ENCODE measurements at places on chromosomes 12 and 14. TPM values are rescaled to one million over a fixed set of nuclear protein-coding genes. Genes with fewer than 3 reads are reported as not detected.

DNA sequence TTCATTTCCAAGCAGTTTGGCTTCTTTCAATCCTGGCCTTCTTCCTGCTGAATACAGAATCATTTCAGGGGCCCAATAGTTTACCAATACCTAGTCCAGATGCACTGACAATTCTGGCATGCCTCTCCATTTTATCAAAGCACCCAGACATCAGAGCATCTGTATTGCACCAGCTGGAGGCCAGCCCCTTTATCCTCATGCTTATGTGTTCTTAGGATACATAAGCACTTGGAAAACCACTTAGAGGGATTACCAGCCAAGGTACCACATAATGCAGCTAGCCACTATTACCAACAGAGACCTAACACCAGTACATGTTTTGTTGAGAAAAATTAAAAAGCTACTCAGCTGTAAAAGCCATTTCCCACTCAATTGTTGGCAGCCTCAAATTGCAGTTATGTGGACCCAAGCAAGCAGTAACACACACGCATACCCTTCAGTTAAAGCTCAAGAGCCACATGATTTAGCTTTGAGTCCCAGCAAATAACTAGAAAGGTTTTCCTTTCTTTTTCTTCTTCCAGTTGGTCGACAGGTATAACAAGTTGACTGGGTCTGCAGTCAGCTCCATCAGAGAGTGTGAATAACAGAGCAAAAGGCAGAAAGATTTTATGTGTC lies 263.8 kb downstream of the DIO2 start:
- DNase-seq: no peak

DNA sequence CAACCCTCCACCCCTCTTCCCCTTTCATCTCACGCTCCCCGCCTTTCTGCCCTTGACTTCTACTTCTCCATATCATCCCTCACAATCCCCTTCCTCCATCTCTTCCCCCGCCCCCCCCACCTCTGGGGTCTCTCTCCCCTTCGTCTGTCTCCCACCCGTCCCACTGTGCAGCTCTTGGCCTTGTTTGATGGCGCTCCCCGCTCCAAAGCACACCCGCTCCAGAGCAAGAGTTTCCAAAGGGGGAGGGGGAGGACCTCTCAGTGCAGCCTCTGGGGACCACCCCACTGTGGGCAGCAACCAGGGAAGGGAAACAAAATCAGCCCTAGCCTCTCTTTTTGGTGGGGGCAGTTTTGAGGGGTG lies 774 bp downstream of the CHGA start:
- DNase-seq: no peak

- no peak for DNase-seq
Observed at GRCh38 chr12:55445357-55445756, 1.5 kb downstream of the OR6C2 start.

- DNase-seq: no peak
Observed at GRCh38 chr12:42686514-42687172, 97.1 kb upstream of the PRICKLE1 start.

GRCh38 chr12:56785141-56785865 lies 22.2 kb downstream of the HSD17B6 start:
- DNase-seq: no peak

GRCh38 chr12:61524851-61525250 lies 735.4 kb upstream of the USP15 start:
- DNase-seq: no peak

- DNase-seq: no peak
Observed at GRCh38 chr12:14280921-14281320, 84.6 kb upstream of the ATF7IP start.

- no peak for DNase-seq
Observed at GRCh38 chr12:111105294-111105693, 184.9 kb upstream of the MYL2 start.

- no peak for DNase-seq
Observed at GRCh38 chr12:12254553-12254952, 12.3 kb downstream of the LRP6 start.

DNA sequence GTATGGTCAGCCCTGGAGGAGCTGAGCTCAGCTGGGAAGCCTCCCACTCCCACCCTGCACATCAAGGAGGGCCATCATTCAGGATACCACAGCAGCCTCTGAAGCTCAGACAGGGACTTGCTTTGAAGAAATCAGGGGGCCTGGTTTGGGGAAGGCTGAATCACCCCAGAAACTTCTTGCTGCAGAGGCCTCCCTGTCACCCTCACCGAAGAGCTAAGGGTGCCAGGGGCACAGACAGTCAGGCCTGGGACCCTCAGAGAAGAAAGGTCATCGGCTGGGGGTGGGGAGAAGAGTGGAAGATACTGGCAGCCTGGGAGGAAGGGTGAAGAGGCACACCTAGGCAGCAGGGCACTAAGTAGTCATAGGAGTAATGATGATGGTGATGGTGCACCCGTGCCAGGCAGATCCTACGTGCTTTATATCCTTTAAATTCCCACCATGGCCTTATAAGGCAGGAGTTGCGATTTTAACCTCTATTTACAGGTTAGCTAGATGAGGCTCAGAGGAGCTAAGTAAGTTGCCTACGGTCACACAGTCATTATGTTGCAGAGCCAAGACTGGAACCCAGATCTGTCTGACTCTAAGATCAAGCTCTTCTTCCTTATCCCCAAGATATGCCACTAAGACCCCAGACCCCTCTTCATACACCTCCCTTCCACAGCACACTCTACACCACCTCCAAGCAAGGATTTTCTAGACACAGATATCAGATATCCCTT lies 28.5 kb upstream of the PNMA1 start:
- DNase-seq: no peak

GRCh38 chr14:33556382-33557121 lies 394.3 kb downstream of the EGLN3 start:
- DNase-seq: no peak

GRCh38 chr12:2618291-2618995 lies 176.3 kb upstream of the FKBP4 start:
- DNase-seq: no peak

DNA sequence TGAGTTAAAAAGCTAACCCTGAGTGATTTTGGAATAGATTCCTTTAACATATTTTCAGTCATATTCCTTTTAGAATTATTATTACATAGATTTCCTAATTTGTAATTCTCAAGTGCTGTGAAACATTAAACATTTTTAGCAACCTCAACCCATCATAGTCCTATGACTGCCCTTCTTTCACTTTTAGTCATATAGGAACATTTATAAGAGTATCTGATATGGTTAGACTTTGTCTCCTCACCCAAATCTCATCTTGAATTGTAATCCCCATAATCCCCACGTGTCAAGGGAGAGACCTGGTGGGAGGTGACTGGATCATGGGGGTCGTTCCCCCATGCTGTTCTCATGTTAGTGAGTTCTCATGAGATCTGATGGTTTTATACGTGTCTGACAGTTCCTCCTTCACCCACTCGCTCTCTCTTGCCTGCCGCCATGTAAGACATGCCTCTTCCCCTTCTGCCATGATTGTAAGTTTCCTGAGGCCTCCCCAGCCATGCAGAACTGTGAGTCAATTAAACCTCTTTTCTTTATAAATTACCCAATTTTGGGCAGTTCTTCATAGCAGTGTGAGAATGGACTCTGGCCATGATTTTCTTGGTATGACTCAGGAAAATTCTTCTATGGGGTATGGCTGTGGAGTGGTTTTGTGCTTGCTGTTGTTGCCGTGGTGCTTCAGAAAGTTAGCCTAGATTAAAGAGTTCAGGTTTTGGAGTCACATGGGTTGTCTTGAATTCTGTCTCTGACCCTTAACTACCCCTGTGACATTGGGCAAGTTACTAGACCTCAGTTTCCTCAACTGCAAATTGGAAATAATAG lies 83.9 kb downstream of the FUT8 start:
- DNase-seq: no peak

DNA sequence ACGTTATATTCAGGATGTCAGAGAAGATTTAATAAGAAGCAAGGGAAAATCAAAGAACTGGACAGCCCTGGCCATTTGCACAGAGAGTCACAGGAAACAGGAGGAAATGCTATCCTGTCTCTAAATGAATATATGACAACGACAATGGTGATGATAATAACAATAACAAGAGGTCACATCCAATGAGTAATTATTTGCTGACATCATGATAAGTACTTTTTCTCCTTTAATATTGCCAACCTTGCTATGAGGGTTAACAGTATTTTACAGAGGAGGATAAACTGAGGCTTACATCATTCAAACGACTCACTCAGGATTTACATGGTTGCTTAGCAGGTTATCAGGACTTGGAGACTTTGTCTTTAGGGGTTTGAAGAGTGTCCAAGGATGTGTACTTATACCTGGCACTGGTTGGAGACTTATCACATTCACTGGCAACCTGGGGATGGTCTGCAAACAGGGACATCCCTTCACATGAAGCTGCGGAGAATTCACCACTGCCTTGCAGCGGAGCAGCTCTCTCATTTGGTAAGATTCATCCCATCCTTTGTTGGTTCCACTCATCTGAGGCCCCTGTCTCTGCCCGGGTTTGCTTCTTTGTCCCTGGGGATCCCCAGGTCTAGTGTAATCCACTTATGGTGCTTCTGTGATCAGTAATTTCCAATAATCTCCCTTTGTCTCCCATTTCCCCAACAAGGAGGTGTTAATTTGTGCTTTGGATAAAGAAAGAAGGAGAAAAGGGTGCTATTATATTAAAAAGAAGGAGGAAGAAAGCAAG lies 637.8 kb downstream of the BCL11B start:
- no peak for DNase-seq

DNA sequence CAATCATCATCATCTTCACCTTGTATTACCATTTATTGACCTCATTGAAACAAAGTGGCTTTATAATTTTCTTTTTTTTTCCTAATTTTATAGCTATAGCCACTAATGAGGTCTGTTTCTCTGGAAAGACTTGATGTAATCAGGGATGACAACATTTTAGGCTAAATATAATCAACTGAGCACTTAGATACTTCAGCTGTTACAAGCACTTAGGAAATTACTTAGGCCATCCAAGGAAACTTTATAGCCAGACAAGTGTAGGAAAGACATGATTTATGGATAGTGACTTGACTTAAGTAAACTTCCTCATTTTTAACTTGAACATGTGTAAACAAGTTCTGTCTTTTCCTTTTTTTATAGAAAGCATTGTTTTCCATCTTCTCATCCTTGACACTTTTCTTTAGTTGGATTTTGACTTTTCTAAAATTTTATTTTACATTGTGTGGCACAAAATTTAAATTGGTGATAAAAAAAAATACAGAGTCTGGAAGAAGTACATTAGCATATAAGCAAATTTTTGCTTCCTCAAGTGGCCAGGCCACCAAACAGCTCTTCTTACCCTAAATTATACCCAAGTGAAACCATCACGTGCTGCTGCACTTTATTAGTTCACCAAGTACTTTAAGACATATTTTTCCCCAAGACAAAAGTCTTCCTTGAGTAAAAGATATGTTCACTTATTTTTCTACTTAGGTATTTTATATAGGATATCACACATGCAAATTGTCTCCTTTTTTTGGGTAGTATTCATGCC lies 15.1 kb downstream of the CPNE8 start:
- no peak for DNase-seq

DNA sequence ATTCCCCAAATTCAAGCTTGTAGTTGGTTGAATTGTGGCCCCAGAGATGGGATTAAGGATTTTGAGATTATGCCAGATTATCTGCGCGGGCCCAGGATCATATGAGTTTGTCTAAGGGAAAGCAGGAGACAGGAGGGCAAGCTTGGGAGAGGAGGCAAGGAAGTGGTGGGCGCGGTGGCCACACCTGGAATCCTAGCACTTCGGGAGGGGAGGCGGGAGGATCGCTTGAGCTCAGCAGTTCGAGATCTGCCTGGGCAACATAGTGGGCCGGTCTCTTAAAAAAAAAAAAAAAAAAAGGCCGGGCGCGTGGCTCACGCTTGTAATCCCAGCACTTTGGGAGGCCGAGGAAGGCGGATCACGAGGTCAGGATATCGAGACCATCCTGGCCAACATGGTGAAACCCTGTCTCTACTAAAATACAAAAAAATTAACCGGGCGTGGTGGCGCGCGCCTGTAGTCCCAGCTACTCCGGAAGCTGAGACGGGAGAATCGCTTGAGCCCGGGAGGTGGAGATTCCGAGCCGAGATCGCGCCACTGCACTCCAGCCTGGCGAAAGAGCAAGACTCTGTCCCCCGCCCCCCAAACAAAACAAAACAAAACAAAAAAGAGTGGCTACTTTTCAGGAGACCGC lies 881 bp upstream of the PUS1 start:
- DNase-seq: peak; percentile 55

- DNase-seq: no peak
Observed at GRCh38 chr12:34605955-34606748, 583.9 kb downstream of the ALG10 start.

- no peak for DNase-seq
Observed at GRCh38 chr12:59040656-59041055, 120.4 kb upstream of the LRIG3 start.

The EXOC3L4 gene
- total RNA-seq: not detected

The PSMA6 gene
- total RNA-seq: 86.2 TPM

The NOVA1 gene
- not detected for total RNA-seq

The TAS2R7 gene
- not detected for total RNA-seq

The CLECL1 gene
- total RNA-seq: 8.6 TPM

The PLEKHH1 gene
- total RNA-seq: 0.22 TPM

All from CD4-positive, alpha-beta memory T cell (primary cell).